ENCODE measurements at places on chromosomes 1 and 21. TPM values are rescaled to one million over a fixed set of nuclear protein-coding genes. Genes with fewer than 3 reads are reported as not detected.

DNA sequence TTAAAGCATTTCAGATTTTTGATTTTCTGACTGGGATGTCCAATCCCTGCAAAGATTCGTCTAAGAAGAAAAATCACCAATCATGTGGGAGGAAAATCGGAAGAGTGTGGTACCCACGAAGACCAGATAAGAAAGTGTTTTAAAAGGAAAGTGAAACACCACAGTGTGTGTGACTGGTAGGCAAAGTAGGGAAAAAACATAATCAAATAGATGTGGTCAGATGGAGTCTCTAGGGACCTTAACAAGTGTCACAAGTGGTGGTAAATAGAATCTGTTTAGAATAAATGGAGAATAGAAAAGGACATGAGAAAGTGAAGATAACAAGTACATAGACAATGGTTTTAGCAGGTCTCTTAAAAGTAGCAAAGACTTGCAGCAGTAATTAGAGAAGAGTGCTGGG is 154.6 kb downstream of the SLC30A10 start:
- no peak for DNase-seq
- H3K27ac ChIP-seq, result no peak overlapping the region
- no peaks in the 10 kb centered on the region for H3K27me3 ChIP-seq
- H3K4me3 ChIP-seq, result no peak overlapping the region
- H3K4me1 ChIP-seq, result no peaks in the 10 kb centered on the region

GRCh38 chr1:195195423-195196057 is 1412.7 kb downstream of the KCNT2 start:
- H3K4me3 ChIP-seq, result no peak overlapping the region
- no peaks in the 10 kb centered on the region for H3K27me3 ChIP-seq
- H3K36me3 ChIP-seq, result no peaks in the 10 kb centered on the region
- no peak overlapping the region for H3K27ac ChIP-seq
- H3K4me1 ChIP-seq, result no peaks in the 10 kb centered on the region

DNA sequence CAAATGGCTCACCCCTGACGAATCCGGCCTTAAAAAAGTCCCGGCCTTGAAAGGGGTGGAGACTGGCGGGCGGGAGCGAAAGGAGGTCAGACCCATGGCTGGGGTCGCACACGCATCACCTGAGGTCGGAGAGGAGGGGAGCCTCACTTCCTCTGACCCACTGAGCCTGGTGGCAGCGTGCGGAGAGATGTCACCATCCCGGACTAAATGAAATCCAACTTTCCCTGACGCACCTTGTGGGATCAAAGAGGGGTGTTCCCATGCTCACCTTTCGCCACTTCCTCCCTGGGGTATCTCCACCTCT is 709 bp upstream of the SLC41A1 start:
- no peaks in the 10 kb centered on the region for H3K36me3 ChIP-seq
- peak overlapping the region; percentile 79 for H3K4me3 ChIP-seq
- DNase-seq, result no peak

GRCh38 chr1:222441066-222441465 is 106.8 kb downstream of the HHIPL2 start:
- no peak overlapping the region for H3K27ac ChIP-seq
- H3K36me3 ChIP-seq, result no peaks in the 10 kb centered on the region
- no peaks in the 10 kb centered on the region for H3K4me1 ChIP-seq
- DNase-seq, result no peak
- H3K4me3 ChIP-seq, result no peak overlapping the region
- no peaks in the 10 kb centered on the region for H3K27me3 ChIP-seq

DNA sequence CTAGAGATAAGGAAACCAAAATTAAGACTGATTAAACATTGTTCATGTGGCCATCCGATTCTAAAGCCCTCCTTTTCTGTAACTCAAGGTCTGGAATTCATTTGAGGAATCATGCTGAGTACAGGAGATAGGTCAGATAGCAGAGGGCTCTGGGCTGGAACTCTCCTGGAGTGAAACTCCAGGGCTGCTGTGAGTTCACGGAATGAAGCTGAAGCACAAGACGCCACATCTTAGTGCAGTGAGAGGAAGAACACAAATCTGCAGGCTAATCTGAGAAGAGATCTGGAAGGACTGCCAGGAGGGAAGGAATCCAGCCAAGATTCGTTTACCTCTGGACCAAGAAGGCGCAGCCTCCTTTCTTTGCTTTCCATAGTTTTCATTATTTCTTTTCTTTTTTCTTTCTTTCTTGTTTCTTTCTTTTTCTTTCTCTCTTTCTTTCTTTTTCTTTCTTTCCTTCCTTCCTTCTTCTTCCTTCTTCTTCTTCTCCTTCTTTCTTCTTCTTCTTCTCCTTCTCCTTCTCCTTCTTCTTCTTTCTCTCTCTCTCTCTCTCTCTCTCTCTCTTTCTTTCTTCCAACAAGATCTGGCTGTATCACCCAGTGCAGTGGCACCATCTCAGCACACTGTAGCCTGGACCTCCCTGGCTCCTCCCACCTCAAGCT is 74.8 kb upstream of the ATP1B1 start:
- no peaks in the 10 kb centered on the region for H3K27me3 ChIP-seq
- no peak overlapping the region for H3K27ac ChIP-seq
- no peaks in the 10 kb centered on the region for H3K36me3 ChIP-seq
- DNase-seq, result no peak
- no peak overlapping the region for H3K4me3 ChIP-seq

DNA sequence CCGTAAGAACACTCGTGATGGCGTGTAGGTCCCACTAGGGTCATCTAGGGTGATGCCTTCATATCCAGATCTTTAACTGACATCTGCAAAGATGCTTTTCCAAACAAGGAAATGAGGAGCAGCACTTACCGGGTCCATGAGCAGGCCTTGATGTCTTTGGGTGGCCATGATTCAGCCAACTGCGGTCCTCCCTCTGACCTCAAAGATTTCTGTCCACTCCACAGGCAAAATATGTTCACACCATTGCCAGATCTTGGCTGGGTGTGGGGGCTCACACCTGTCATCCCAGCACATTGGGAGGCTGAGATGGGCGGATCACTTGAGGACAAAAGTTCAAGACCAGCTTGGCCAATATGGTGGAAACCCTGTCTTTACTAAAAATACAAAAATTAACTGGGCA is 18.2 kb downstream of the TRPM2 start:
- no peaks in the 10 kb centered on the region for H3K36me3 ChIP-seq
- DNase-seq, result no peak

SEMA4A gene
- 0.92 TPM for total RNA-seq

DNA sequence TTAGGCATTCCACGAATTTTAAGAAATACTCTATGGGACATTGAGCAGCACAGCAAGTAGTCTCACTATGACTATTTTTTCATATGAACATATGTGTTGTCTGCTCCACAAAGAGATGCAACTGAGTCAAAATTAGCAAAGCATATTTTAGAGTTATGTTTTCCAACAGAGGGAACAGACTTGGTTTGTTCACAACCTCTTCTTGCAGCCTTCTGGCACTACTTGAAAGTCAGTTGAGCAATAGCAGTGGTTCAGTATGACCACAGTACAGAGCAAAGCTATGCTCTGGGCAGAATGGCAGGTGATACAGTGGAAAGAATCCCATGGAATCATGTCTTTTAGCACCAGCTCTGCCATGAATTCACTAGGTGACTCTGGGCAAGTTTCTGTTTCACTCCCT is 5.2 kb downstream of the CCN1 start:
- no peak overlapping the region for H3K27ac ChIP-seq
- H3K27me3 ChIP-seq, result no peaks in the 10 kb centered on the region
- DNase-seq, result no peak

DNA sequence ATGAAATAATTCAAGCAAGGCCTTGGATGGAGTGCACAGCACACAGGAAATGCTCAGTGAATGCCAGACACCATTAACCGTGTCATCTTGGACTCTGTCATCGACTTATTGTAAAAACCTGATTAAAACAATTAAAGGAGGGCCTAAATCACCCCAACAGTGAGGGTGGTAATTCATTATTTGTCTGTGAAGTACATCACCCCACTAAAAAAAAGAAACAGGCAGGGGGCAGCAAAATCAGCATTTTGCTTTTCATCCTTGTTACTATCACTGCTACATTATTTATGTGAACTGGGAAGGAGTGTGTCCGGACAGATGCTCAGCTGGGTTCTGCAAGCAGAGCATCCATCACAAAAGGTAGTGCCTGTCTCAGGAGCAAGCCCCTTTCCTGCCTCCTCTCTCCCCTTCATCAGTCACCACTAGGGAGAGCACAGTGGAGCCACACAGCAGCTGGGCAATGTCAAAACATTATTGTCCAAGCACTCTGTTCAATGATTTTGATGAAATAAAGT is 98.5 kb downstream of the RERE start:
- H3K27me3 ChIP-seq, result no peaks in the 10 kb centered on the region
- H3K4me1 ChIP-seq, result peaks cover 10% of the 10 kb centered on the region
- H3K4me3 ChIP-seq, result no peak overlapping the region
- no peak for DNase-seq
- H3K36me3 ChIP-seq, result no peaks in the 10 kb centered on the region

CA14 gene
- 0.20 TPM for total RNA-seq

SAMSN1 gene
- total RNA-seq, result 3.8 TPM

DNA sequence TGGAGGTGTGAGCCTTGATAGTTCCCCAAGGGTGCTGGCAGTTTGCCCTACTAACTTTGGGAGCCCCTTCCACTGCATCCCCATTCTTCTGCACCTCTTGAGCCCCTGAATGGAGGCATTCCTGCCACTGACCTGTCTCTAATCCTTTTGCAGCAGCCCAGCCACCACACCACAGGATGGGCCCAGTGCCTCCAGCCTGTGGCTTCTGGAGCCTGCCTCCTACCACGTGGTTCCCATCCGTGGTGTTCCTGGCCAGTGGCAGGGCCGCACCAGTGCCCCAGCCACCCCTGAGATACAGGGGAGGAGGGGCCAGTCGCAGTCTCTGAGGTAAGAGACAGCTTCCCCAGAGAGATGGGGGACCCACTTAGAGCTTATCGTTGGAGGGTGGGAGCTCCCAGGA is 14.4 kb downstream of the INAVA start:
- no peak overlapping the region for H3K27ac ChIP-seq
- H3K4me3 ChIP-seq, result no peak overlapping the region
- H3K36me3 ChIP-seq, result no peaks in the 10 kb centered on the region
- no peak for DNase-seq
- H3K27me3 ChIP-seq, result no peaks in the 10 kb centered on the region
- H3K4me1 ChIP-seq, result no peaks in the 10 kb centered on the region

DNA sequence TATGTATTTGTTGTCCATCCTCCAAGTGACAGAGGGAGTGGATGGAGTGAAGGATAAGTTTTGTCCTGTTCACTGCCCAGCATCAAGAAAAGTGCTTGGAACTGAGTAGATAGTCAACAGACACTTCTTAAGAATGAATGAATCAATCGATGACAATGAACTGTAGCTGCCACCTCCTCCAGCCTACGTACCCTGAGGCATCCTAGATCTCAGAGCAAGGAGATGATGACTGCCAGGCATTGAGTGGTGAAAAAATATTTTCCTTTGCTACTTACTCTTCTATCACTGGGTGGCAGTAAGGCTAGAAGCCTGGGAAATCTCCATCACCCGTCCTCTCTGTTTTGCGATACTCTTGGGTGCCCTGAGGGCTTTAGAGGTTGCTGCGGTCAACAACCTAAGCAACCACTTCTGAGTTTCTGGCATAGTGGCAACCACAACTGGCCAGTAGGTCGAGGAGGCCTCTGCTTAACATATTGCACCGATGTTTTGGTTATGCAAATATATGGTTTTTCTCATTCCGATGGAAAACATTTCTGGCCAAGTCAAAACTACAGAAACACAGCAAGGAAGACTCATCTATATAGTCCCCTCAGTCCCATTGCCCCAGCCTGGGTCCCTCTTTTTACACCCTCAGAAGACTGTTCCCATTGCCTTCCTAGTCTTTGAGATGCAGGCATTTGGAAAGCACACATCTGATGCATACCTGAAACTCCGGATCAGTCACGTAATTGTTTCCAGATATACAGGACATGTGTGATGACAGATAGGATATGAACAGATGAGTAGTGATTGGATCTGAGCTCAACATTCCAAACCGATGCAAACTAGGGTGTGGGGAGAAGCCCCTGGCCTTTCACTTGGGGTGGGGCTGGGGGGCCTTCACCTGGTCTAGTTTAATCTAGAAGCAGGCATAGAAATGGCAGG is 136.8 kb downstream of the RUNX1 start:
- H3K27me3 ChIP-seq, result no peaks in the 10 kb centered on the region
- H3K36me3 ChIP-seq, result no peaks in the 10 kb centered on the region
- DNase-seq, result no peak
- no peak overlapping the region for H3K4me3 ChIP-seq
